ENCODE measurements at places on chromosomes 12 and 14.
A peak's percentile ranks its signal among the peaks of the same experiment; 100 is the strongest.

GRCh38 chr12:13175499-13175898 lies 21.0 kb upstream of the EMP1 start:
- peak; percentile 73 for DNase-seq

- DNase-seq: peak; percentile 56
Observed at GRCh38 chr12:53217051-53217930, 10.2 kb upstream of the ITGB7 start.

- peak; percentile 93 for DNase-seq
Observed at GRCh38 chr14:61609191-61609843, 86.0 kb upstream of the HIF1A start.

GRCh38 chr14:99133636-99134515 lies 138.1 kb downstream of the BCL11B start:
- no peak for DNase-seq

GRCh38 chr12:8912914-8913313 lies 1.4 kb upstream of the PHC1 start:
- DNase-seq: no peak

- DNase-seq: no peak
Observed at GRCh38 chr12:25397001-25397400, 146.3 kb upstream of the KRAS start.

- peak; percentile 79 for DNase-seq
Observed at GRCh38 chr12:95118138-95118787, 44.8 kb upstream of the NR2C1 start.

GRCh38 chr14:92531106-92531873 lies 17.7 kb downstream of the RIN3 start:
- no peak for DNase-seq

DNA sequence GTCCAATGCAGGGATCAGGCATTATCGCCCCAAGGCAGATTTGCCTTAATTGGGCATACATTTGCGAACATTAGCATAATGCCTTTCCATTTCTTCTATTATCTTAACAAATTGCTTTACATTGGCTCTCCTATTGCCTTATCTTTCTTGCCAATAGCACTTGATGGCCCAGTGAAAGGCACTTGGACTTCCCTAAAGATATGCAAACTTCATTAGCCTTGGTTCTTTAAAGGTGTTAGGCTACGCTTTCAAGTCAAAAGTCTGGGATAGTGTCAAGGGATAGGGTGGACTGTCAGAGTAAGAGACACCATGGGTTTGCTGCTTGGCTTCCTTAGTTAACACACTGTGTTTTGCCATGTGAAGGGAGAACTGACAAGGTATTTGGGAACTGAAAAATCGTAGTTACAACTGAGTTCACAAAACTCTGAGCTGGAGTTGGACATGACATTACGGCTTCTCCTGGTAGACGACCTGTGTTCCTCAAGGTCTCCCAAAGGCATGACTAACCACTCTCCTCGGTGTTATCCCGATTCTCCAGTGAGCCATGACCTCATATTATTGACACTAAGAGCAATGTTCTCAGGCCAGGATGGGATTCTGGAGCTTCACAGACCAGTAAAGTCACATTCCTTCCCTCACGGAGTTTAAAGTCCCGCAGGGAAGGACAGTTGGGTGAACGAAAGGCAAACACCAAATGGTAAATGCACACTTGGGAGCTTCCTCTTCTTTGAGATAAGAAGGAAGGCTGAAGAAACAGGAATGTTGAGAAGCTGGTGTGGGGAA lies 65.2 kb downstream of the TBC1D30 start:
- DNase-seq: no peak

GRCh38 chr12:132029503-132030300 lies 80.0 kb downstream of the EP400 start:
- DNase-seq: no peak

DNA sequence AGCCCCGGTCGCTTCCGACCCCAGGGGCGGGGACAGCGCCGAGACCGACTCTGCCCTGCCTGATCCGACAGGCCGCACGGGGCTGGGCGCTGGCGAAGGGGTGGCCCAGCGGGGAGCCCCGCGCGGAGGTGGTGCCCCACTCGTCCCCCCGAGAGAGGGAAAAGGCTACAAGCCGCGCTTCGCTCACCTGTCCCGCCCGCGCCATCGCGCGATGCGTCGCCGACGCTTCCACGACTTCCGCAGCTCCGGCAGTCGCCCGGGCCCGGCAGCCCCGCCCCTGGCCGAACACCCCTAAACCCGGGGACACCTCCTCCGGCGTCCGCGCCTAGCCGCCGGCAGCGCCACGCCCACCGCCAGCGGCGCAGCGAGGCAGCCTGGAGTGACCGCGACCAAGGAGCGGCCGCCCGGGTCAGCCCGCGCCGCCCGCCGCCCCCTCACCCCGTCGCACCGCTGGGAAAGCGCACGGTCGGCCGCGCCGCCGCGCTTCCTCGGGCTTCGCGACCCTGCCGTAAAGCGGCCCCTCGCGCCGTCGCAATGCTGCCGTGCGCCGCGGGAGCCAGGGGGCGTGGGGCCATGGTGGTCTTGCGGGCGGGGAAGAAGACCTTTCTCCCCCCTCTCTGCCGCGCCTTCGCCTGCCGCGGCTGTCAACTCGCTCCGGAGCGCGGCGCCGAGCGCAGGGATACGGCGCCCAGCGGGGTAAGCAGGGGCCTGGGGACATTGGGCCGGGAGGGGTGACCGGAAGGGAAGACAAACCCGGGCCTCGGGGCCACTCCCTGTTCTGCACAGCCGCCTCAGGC lies at the start of the genes BAG5 and COA8:
Gene BAG5, minus strand, starts transcription at position 229 of the 797 bp plus-strand sequence. CDS start 1,493 bp downstream, outside the sequence.
Gene COA8, plus strand, starts transcription at position 532 of the 797 bp plus-strand sequence. Its CDS starts 42 bp downstream, at position 574.
- peak; percentile 69 for DNase-seq

DNA sequence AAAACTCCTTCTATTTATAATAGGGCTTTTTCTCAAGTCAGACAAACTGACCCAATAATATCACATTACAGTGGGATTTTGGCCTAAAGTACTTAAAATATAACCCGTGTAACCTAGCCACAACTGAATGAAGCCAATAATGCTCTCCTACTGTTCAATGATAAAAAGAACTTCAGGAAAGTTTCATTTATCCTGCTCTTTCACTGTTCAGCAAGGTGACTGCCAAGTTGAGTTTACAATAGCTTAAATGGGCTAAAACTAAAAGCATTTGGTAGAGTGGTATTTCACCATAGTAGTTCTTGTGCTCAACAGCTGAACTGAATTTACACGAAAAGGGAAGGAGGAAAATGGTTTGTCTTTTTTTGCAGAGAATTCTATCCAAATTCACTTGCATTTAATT lies 49.8 kb downstream of the CNTN1 start:
- no peak for DNase-seq

DNA sequence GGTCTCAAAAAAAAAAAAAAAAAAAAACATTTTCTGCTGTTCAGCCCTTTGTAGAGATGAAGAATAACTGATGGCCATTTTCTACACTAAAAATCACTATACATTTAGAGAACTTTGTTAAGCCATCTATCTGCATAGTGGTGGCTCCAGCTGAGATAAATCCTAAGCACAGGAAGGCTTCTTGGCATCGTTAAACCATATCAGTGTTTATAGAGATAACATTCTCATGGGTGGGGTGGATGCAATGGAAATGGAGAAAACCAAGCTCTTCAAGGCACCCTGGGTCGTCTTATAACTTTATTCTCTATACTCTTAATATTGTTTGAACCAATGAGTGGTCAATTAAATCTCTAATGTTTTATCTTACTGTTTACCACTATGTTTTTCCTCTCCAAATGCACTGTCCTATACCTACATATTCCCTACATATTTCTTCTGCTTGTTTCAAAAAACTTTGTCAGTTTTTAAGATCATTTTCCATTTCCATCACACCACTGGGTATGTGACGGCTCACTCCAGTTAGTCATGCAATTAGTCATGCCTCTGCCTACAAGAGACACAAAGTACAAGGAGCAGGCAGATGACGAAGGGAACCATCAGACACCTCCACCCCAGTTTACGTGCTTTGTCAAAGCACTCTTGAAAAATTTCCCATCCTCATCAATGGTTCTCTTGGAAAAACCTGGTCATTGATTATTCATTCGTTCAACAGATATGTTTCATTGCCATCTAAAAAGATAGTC lies 119.3 kb upstream of the OVCH1 start:
- peak; percentile 79 for DNase-seq

DNA sequence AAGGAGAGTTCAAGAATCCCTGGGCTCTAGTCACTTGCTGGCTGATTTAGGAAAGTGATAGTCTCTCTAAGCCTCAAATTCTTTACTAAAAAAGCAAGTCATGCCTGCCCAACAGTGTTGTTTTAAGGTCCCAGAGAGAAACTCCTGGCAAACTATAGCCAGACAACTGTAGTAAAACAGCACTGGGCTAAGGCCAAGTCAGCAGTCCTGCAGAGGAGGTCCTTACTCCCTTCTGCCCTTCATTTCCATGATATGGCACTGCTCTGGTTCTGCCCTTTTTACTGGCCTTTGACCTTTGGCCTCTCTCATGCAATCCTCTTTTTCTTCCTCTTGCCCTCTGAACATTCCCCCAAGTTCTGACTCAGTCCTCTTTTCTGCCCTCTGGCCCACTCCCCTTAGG lies 74.9 kb downstream of the VWF start:
- DNase-seq: no peak

- DNase-seq: peak; percentile 69
Observed at GRCh38 chr14:29810682-29811081, 117.0 kb downstream of the PRKD1 start.

DNA sequence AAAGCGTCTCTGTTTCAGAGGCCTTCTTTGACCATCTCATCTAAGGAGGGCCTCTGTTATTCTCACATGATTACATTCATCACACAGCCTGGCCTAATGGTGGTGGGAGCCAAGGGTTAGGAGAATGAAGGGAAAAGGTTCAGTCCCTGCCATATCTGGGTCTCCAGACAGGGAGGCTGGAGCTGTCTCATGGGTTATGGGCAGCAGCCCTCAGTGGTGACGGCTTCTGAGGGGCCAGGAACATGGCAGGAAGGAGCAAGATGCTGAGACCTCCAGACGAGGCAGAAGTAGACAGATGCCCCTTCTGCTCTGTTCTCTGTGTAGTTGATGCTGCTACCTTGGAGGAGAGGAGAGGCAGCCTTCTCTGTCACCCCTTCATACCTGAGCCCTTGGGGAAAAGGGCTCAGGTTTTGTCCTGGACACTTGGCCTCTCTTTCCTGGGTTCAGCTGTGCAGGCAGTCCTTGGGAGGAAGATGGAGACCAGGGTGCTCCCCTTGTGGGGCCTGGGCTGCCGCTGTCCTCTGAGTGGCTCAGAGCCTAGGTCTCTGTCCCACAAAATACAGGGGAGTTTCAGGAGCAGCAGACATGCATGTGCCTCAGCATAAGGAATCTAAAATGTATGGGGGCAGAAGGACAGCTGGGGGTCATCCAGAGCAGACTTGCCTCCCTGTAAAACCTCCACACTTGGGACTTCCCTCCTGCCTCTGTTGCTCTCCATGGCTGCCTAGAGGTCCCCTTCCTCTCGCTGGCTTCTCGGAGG lies 3.6 kb downstream of the IFI27L2 start:
- DNase-seq: no peak

GRCh38 chr12:50110127-50110761 lies 1.8 kb upstream of the COX14 start:
- DNase-seq: peak; percentile 22

DNA sequence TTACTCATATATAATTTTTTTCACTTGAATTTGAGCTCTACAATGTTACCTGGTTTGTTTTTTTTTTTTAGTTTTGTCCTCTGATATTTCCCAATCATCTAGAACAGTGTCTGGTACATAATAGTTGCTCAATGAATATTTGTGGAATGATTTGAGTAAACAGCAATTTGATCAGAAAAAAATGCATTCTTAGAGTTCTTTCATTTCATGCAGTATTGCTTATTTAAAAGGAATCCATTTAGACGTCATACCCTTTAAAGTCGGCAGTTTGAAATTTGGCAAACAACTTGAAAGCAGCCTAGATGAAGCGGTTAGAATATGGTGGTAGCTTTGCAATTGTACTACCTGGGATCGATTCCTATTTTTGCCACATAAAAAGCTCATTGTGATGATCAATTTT lies 140.0 kb downstream of the PDE3A start:
- no peak for DNase-seq

- no peak for DNase-seq
Observed at GRCh38 chr14:80152166-80152565, 59.1 kb downstream of the DIO2 start.

DNA sequence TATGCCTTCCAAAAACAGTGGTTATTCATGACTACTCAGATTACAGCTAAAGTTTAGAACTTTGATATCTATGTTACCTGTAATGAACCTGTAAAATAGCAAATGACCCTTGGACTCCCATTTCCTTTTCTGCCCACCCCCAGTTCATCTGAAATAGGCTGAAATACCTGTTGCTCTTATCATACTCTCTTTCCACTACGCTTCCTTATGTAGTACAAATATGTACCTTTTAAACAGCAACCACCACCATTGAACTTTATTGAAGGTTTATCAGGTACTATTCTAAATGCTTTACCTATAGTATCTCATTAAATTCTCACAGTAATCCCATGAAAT lies 239.7 kb downstream of the SSPN start:
- DNase-seq: no peak

GRCh38 chr14:70807898-70808415 lies 1.4 kb downstream of the MAP3K9 start:
- peak; percentile 58 for DNase-seq

- no peak for DNase-seq
Observed at GRCh38 chr12:7719946-7720730, 8.9 kb downstream of the DPPA3 start.

DNA sequence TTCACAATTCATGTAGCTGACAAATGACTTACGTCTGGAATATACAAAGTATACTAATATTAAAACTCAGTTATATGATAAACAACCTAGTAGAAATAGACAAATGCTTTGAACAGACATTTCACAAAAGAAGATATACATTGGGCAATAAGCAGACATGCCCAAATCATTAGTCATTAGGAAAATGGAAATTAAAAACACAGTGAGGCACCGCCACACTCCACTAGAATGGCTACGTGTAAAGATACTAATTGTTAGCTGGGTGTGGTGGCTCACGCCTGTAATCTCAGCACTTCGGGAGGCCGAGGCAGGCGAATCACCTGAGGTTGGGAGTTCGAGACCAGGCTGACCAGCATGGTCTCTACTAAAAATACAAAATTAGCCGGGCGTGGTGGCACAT lies 248.9 kb upstream of the TMEM132C start:
- DNase-seq: no peak

DNA sequence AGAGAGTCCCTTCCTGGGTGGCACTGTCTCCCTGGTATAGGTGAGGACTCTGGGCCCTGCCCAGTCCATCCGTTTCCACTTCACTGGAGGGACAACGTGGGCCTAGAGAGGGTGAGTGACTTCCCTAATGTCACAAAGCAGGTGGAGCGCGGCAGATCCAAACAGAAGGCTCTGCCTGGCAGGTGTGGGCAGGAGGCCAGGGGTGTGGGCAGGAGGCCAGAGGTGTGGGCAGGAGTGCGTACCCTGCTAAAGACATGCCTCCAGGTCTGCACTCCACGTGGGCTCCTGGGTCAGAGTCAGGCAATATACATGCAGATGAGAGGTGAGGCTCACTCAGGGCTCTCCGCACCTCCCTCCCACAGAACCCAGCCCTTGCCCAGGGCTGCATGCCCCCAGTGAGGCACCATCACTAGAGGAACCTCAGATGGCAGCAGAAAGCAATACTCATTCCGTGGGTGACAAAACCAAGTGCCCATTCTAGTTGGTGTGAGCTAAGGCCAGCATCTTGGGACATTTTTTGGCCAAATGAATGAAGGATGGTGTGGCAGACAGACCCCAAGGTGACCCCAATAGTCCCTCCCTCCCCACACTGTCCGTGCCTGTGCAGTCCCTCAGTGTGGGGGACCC lies 271.6 kb upstream of the RTL1 start:
- no peak for DNase-seq

GRCh38 chr12:50925342-50925651 lies 27.0 kb upstream of the HIGD1C start:
- no peak for DNase-seq
